ENCODE measurements at places on chromosomes 1 and 21. TPM values are rescaled to one million over a fixed set of nuclear protein-coding genes. Genes with fewer than 3 reads are reported as not detected.

The RNU1-3 gene
- total RNA-seq = 3,134 TPM

The OXCT2 gene
- 0.95 TPM for total RNA-seq

The FOXO6 gene
- 2.9 TPM for total RNA-seq

The RASSF5 gene
- total RNA-seq = 37.7 TPM

The ERVH48-1 gene
- total RNA-seq = 1.1 TPM

The TMEM81 gene
- 1.5 TPM for total RNA-seq

The CATSPERE gene
- 2.7 TPM for total RNA-seq

The CD5L gene
- total RNA-seq = 0.17 TPM

The FCGR1A gene
- 25.8 TPM for total RNA-seq

The TMEM200B gene
- 6.0 TPM for total RNA-seq

The CA6 gene
- total RNA-seq = not detected

The TRNP1 gene
- total RNA-seq = 2.0 TPM

The ZFP69B gene
- 2.0 TPM for total RNA-seq

The HAO2 gene
- not detected for total RNA-seq

The KDF1 gene
- 9.3 TPM for total RNA-seq

The TPRG1L gene
- 30.7 TPM for total RNA-seq

The RAP1GAP gene
- total RNA-seq = 41.4 TPM

The DNAI4 gene
- 61.1 TPM for total RNA-seq

The CNIH3 gene
- 3.1 TPM for total RNA-seq

The HSD3B2 gene
- not detected for total RNA-seq

The RGL1 gene
- 29.2 TPM for total RNA-seq

The TFF3 gene
- 37.8 TPM for total RNA-seq

The MIS18A gene
- total RNA-seq = 8.5 TPM

The PDE9A gene
- 17.0 TPM for total RNA-seq

The MTARC1 gene
- total RNA-seq = 19.2 TPM

The APCS gene
- total RNA-seq = 0.46 TPM

The CHODL gene
- 3.5 TPM for total RNA-seq

The UTS2 gene
- not detected for total RNA-seq

The PKP1 gene
- total RNA-seq = 14.2 TPM

The GART gene
- total RNA-seq = 57.2 TPM

The AJAP1 gene
- 0.20 TPM for total RNA-seq

The MEF2D gene
- 52.5 TPM for total RNA-seq

The GPA33 gene
- 1.5 TPM for total RNA-seq

The LHX8 gene
- not detected for total RNA-seq

The NHLH1 gene
- total RNA-seq = 0.18 TPM

The BARHL2 gene
- not detected for total RNA-seq

The PHC2 gene
- total RNA-seq = 141 TPM

The S100B gene
- total RNA-seq = 3.2 TPM

The ALX3 gene
- total RNA-seq = not detected

The MCOLN3 gene
- total RNA-seq = 4.2 TPM

The SLC5A3 gene
- total RNA-seq = 49.1 TPM

The TSPEAR gene
- total RNA-seq = 0.43 TPM

The CELA2B gene
- 1.3 TPM for total RNA-seq

The NECTIN4 gene
- total RNA-seq = 11.7 TPM

The OR2T2 gene
- total RNA-seq = not detected

The TNFRSF9 gene
- 0.64 TPM for total RNA-seq

The MLLT11 gene
- total RNA-seq = 1.2 TPM

The LCE2B gene
- not detected for total RNA-seq

The RPTN gene
- not detected for total RNA-seq

The TMIGD3 gene
- 3.9 TPM for total RNA-seq

The SPRR4 gene
- not detected for total RNA-seq

The FGR gene
- 108 TPM for total RNA-seq

The WNT3A gene
- 3.1 TPM for total RNA-seq

The CDC73 gene
- 64.2 TPM for total RNA-seq

The CD160 gene
- total RNA-seq = 0.63 TPM

Data from lung (tissue), 17 donors.